Activated CD4-positive, alpha-beta T cell treated with anti-CD3 and anti-CD28 coated beads, Interleukin-2, amount 50 U/mL, for 4 hours (primary cell): ENCODE measurements at places on chromosomes 6 and 20.

DNA sequence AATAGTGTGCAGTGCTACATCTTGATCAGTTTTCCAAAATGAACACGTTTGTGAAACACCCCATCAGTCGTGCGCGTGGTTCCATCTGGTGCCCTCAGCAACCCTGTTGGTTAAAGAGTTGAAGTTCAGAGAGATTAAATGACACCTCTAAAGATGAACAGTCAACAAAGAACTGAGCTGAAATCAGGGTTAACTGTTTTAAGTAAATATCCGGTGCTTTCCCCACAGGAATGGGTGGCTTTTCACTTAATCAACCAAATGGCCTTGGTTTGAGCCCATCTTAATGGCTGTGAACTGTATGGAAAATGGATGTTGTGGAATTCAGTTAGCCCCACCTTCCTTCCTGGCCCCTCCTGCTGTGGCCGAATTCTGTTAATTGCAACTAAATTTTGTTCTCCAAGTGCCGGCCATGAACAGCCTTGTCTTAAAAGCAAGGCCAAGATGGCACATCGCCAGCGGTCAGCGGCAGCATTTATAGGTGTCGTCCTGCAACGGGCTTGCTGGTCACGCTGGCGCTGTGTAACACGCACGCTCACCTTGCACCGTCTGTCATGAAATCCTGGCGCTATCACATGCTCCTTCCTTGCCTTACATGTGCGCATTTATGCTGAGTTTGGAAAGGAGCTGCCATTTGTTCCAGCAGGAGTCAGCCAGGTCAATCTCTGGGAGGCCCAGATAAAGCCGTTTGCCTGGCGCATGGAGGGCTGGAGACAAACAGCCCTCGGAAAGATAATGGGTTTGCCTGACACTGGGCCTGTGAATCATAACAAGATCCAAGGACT is 164.5 kb downstream of the ERMARD start:
- no peak for DNase-seq

DNA sequence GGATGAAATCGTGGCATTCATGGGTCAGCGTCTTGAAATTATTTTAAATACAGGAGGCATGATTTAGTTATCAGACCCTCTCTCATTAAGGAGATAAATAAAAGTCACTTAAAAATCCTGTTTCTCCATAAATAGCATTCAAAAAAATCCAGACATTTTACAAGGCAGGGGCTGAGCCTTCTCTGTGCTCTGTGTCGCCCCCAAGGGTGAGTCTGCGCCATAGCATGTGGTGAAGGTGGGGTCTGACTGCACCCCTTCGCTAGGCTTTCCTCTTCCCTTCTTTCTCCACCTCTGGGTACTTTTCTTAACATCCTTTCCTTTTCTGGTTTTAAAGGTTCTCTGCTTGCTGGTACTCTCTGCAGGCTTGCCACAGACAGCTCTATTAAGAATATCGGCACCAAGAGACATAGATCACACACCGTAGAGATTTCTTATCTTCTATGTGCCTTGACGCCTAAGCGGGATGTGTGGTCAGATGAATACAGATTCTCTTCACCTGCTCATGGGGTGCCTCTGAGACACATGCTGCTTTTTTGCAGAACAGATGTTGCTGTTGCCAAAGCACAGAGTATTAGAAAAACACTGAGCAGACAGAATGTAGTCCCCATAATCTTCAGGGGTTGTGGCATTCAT is 20.1 kb upstream of the FAM209A start:
- no peak for DNase-seq

GRCh38 chr20:6812530-6812929 is 45.0 kb downstream of the BMP2 start:
- DNase-seq, result no peak

GRCh38 chr6:144413418-144413817 is 128.3 kb downstream of the UTRN start:
- no peak for DNase-seq

- DNase-seq, result no peak
Measured at GRCh38 chr6:132213732-132214131, 187.5 kb downstream of the MOXD1 start.

DNA sequence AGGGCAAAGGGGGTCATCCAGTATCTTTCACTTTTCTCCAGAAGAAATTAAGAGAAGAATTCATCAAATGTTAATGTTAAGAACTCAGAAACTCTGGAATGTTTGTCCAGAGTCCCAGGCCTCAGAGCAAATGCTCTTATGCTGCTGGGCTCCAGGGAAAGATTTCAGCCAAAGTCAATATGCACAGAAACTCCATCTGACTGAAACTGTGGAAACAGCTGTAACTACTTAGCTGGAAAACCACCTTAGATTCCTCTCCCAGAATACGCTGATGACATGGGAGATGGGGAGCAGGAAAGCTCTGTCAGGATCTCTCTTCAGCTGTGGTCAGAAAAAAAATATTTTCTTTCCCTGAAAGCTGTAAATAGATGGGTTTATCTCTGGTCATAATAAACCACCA is 559.6 kb downstream of the RFPL4B start:
- DNase-seq, result no peak

DNA sequence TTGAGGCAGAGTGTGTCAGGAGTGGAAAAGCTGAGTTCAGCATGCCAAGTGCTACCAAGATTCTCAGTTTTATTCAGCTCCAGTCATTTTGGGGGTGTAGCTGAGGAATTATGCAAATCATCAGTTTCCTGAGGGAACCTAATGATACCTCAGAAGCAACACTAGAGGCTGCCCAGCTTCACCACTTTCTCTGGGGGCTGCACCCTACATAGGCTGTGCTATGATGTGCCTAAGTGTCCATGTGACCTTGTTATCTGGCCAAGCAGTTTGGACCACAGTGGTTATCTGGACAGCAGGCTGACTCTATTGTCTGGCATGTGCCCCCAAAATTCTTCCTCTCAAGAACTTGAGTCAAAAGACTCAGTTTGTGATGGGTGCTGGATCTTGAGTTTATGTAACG is 374.6 kb upstream of the SYNCRIP start:
- DNase-seq, result no peak

DNA sequence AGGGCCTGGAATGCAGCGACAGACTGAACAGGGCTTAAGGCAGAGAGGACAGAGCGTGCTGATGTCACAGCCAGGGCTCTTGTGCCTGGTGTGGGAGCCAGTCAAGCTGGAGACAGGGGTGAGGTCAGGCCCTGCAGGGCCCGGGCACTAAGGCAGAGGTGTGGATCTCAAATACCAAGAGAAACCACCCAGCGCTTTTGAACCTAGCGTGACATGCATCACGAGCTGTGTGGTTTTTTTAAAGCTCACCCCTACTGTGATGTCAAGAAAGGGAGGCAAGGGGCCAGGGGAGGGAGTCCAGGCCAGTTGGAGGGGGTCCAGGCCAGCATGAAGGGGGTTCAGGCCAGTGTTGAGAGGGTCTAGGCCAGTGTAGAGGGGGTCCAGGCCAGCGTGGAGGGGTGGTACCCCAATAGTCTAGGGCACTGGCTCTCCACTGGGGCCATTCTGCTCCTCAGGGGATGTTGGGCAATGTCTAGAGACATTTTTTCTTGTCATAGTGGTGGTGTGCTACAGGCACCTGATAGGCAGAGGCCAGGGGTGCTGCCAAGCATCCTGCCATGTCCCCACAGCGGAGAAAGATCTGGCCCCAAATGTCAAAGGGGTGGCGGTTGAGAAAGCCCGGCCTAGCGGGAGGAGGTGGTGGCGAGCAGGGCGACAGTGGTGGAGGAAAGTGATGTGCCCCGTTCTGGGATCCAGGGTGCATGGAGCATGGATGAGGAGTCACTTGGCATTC is 42.6 kb downstream of the RBM38 start:
- no peak for DNase-seq

GRCh38 chr6:37005827-37006567 is 542 bp downstream of the FGD2 start:
- no peak for DNase-seq

DNA sequence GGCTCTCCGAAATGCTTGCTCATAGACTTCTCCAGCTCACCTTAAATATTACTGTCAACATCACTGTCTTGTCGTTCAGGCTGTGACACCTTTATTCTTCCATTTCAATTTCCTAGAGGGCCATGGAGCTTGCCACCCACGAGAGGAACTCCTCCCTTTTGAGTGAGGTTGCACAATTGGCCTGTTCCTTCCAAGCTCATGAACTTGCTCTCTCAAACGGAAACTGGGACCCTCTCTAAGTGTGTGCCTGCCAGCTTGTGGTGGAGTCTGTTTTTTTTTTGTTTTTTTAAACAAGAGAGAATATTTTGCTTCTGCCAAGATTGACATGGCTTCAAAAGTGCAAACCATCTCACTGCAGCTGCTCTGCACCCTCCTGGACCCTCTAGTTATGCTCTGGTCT is 19.3 kb upstream of the IYD start:
- no peak for DNase-seq

DNA sequence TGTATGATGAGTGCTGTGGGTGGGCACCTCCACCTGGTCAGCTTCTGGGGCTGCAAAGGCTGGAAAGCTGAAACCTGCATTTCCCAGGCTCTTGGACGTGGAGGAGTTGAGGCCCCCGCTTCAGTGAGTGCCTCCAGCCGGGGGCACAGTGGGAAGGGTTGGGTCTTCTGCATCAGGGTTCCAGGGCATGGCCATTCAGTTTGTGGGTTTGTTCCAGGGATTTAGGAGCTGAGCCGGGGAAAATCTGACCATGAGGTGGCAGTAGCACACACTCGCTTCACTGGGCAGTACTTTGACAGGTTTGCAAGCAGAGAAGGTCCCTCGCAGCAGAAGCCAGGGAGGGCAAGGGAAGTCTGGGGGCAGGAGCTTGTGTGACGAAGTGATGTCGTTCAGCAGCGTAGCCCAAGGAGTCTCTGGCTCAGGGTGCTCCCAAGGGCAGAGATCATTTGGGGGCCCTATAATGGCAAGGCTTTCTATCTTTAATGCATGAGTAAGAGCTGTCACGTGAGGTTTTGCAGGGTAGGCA is 69.5 kb upstream of the SULF2 start:
- no peak for DNase-seq

DNA sequence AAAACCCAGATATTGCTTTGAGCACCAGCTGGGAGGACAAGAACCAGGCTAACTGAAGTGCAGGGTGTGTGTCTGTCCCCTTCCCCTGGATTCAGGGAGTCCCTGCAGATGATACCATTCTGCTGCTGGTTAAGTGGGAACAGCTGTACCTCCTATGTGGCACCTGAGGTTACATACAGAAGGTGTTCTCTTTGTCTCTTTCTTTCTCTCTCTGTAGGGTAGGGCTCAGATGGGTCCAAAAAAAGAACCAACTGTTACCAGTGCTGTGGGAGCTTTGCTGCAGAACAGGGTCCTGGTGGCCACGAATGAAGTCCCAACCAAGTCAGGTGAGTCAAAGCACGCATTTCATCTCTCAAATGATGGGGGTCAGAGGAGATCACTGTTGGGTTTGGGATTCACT is 38.6 kb downstream of the ZC2HC1B start:
- no peak for DNase-seq
